Activated CD8-positive, alpha-beta memory T cell treated with anti-CD3 and anti-CD28 coated beads, Interleukin-2, amount 50 U/mL, for 48 hours (primary cell): ENCODE measurements at places on chromosomes 5 and 9.
A peak's percentile ranks its signal among the peaks of the same experiment; 100 is the strongest.

DNA sequence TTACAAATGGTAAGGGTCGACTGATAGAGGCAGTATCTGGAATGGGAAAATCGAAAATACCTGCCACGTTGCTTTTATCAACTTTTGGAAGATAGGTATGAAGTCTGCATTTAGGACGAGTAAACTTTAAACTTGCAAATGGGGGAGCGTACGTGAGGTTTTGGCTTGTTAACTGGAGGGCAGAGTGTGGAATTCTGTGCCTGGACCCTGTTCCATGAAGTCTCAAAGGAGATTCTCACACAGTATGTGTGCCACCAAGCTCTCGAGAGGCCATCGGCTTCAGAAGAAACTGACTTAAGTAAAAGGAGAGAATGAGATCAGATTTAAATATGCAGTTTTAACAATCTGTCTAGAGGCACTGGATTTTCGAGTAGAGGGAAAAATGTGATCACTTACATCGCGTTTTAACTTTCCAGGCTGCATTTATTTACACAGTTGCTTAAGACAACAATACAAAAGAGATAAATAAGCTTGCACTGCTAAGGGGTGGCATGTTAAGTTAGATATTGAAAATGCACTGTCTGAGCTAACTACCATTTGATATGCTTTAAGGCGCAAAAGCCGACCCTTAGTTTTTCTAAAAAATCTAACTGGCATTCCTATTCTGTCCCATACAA, 401.6 kb downstream of the EBF1 start:
- DNase-seq: no peak

- no peak for DNase-seq
Observed at GRCh38 chr9:108963459-108964143, 29.4 kb downstream of the ABITRAM start.

- DNase-seq: no peak
Observed at GRCh38 chr9:131889437-131890251, 149.8 kb upstream of the RAPGEF1 start.

DNA sequence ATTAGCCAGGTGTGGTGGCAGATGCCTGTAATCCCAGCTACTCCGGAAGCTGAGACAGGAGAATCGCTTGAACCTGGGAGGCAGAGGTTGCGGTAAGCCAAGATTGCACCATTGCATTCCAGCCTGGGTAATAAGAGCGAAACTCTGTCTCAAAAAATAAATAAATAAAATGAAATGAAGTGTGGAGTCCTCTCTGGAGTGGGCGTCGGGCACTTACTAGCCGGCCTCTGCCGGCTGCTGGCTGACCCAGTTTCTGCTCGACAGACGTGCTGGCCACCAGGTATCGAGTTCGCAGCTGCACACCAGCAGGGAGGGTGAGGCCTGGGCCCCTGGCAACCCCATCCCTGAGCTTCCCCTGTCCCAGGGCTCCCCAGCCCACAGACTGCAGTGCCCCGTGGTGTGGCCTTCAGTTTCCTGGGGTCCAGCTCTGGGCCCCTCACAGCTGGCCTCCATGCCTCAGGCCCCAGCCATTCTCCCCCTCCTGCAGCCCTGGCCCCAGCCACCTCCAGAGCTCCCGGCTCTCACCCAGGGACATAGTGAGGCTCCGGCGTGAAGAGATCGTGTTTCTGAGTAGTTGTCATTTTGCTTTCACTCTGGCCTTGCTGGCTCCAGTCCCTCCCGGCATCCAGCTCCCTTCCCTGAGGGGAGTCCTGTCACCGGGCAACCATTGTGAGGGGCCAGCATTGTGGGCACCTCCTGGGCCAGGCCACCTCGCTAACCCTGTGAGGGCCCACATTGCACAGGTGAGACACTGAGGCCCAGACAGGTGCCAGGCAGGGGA, 3.8 kb upstream of the STPG3 start:
- DNase-seq: no peak

- DNase-seq: no peak
Observed at GRCh38 chr5:57456531-57457135, 26.0 kb downstream of the ACTBL2 start.

DNA sequence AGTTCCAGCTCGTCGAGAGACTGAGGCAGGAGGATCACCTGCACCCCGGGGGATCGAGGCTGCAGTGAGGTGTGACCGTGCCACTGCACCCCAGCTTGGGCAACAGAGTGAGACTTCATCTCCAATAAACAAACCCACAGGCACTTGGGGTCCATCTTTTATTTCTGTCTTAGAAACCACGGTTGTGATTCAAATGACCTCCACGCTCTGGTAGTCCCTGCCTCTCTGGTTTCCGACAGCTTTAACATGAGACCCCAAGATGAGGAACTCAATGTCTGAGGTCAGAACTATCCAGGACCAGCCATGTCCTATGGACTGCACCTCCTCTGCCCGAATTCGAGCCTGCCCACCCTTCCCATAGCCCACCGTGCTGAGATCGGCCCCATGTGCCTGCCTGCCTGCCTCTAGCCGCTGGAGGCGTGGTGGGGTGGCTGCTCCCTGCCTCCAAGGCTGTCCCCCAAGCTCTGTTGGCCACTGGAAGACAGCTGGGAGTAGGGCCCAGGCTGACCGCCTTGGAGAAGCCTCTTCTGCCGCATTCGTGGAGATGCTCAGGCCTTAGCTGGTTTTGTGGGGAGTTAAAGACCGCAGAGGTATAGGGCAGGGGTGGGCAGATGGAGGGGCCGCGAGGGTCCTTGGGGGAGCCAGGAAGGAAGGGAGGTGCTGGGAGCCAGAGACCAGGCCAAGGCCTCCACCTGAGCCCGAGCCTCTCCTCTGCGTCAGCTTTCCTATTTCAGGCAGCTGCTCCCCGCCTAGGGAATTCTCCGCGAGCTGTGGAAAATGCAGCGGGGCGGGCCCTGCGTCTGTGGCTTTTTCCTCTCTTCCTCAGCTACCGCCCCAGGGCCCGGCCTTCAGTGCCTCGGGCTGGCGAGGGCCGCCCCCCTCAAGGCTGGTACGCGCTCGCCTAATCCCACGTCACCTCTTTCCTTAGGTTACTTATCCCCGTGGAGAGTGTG, 6.9 kb upstream of the WDR5 start:
- DNase-seq: no peak

GRCh38 chr9:129338724-129339430, 160.8 kb upstream of the IER5L start:
- no peak for DNase-seq

- DNase-seq: no peak
Observed at GRCh38 chr5:40160435-40160834, 519.3 kb upstream of the PTGER4 start.

DNA sequence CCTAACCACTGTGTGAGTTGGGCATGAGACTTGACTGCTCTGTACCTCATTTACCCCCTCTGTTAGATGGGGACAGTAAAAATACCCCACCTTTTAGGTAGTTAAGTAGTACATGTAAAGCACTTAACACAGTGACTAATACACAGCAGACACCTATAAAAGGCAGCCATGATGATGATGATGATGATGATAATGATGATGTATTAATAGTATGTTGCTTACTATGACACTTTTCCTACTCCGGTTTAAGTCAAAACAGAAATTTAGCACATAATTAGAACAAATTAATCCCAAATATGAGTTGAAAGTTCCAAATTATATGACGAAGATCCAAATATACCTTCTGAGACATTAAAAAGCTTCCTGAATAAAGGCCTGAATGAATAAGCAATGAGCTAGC, 222.1 kb downstream of the GAPVD1 start:
- DNase-seq: no peak

DNA sequence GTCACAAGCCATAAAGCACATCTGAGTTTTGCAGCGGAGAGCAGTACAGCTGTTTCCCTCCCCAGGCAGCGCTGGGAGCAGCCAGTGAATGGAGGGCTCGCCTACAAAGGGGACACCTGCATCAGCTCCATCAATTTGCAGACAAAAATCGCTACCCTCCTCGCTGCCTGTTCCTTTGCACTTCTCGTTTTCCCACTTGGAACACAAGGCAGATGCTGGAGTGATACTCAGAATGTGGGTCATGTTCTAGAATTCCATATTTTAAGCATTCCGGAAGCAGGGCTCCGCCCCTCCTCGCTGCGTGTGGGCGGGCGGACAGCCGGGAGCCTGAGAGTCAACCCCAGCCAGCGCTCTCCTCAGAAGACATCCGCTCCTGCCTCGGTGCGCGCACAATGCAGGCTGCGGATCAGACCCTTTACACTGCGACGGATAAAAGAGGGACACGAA, 92.1 kb downstream of the LMNB1 start:
- DNase-seq: peak; percentile 61

DNA sequence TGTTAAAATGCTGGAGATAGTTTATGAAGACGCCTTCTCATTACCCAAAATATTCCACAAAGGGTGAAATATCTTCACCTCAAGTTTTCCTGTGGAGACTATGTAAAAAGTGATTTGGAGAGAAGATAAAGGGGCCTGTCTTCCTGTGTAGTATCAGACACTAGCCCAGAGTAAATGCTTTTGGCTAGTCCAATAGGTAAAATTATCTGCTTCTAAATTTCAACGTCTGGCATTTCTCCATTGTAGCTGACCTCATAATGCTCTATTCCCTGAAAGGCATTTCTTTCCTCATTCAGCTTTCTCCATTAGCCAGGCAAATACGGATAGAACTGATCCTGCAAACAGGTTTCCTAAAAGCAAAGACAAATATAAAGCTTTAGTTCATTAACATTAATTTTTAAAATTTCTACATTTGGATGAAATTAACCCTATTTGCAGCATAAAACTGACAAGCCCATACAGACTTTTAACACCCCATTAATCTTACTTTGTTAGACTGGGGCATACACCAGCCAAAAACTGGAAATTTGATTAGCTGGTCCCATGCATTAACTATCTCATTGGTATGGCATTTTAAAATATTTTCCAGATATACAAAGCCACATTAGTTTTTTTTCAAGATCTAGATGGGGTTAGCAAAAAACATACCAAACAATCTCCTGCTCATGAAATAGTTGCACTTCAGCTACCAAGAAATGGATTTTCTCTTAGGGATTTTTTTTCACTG, 548.8 kb downstream of the EFNA5 start:
- DNase-seq: no peak
